T follicular helper cell (primary cell): ENCODE measurements at places on chromosomes 12 and 14.

DNA sequence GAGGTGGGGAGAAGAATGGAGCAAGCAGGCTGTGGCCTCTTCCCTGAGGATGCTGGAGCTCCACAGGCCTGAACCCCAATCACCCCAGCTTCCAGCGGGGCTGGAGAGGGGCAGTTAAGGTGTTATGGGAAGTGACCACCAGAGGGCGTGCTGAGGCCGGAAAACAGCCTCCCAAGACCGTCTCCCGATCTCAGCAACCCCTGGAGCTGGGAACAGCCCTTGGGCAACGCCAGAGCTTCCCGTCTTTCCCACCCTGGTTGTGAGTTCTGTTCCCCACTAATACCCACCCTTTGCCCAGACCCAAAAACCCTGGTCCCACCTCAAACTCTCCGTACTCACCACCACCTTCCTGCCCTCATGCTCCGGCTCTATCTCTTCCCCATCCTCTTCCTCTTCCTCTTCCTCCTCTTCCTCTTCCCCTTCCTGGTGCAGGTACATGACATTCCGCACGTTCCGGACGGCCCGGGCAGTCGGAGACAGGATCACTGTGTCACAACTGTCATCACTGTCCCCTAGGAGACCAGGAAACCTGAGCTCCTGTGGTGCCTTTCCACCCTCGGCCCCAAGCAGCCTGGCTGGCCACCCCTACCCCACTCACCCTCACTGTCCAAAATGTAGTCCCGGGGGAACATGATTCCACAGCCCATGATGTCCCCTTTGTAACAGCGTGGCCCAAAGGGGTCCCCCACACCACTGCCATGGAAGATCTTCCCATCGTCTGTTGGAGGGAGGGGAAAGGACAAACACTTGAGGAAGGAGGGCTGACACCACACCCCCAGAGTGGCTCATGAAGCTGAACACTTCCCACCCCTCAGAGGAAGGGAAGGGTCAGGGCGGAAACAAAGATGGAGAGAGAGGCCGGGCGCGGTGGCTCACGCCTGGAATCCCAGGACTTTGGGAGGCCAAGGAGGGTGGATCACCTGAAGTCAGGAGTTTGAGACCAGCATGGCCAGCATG is 12.9 kb downstream of the SPRYD3 start:
- DNase-seq: peak; percentile 49

DNA sequence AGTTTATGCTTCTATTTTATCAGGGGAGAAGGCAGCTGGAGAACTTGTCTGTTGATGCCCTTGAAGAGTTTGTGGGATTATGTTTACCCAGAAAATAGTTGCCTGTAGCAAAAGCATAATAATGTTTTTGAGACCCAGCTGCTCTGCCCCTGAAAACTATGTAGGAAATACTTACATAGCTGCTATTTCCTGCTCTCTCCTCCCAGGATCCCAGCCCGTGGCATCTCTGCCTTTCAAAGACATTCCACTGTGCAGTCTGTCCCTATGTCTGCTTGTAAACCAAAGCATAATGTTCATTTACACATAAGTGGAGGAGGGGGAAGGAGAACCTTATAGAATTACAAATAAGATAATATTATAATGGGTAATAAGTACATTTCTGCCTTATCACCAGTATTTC is 198.7 kb downstream of the SYT1 start:
- no peak for DNase-seq

DNA sequence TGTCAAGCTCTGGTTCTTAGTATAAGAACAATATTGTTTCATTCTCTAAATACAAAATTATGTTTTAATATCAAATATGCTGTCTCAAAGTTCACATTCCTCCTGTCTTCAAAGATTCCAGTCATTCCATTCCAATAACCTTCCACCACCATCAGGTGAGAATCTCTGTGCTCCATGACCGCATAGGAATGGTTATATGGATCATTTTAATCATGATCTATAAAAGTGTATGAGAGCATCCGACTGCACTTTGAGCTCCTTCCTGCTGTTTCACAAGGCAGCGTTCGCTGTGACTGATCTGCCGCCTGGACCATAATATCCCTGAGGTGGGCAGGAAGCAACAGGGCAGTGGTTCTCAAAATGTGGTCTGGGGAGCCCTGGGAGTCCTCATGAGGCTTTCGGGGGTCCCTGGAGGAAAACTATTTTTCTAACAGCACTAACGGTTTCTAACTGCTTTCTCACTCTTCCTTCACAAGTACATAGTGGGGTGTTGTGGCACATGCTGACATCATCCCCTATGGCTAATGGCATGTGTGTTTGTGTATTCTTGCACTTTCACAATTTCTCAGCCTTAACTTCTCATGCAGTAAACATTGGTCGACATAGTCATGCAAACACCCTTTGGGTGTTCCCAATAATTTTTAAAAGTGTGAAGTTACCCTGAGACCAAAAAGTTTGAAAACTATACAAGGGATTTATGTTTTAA is 137.4 kb downstream of the ANO2 start:
- DNase-seq: no peak

- DNase-seq: peak; percentile 52
Measured at GRCh38 chr14:74217672-74218448, 21.4 kb upstream of the VSX2 start.

- DNase-seq: no peak
Measured at GRCh38 chr12:125434936-125435443, 369.8 kb downstream of the AACS start.
